ENCODE measurements at places on chromosomes 16 and 17. TPM values are rescaled to one million over a fixed set of nuclear protein-coding genes. Genes with fewer than 3 reads are reported as not detected.

Gene HID1
- 1.8 TPM for total RNA-seq

GRCh38 chr17:12599186-12599920 is 66.3 kb upstream of the MYOCD start:
- DNase-seq, result no peak

- no peak for DNase-seq
Measured at GRCh38 chr17:39746145-39746461, 8.4 kb downstream of the GRB7 start.

DNA sequence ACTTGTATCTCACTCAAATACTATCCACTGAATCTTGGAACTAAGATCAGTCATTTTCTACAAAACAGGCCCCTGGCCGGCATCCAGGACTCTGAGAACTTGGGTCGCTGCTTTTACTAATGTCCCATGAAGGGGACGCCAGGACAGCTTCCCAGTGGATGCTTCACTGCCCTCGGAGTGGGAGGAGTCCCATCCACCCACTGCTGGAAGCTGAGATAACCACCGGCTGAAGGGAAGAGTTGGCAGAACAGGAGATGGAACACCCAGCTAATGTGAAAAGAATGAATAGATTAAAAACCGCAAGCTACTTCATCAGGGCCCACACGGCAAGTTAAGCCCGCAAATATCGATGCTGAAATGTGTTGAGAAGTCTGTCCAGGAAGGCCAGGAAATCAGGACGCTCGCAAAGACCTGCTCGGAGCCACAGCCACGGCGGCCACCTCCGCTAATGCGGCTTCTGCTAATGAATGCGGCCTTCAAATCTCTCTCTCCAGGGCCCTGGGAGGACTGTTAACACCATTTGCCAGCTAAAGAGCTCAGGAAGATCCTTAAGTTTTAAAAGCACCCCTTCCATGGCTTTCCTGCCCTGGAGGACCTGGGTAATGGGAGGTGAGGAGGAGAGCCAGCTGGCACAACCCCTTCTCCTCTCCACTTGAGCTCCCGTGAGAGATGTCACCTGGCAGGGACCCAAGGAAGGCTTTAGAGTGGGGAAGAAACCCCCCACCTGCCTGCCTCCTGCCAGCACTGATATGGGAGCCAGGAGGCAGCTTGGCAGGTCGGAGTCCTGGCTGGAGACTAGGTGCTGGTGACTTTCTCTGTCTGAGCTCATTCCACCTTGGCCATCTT is 226.6 kb upstream of the RPL38 start:
- DNase-seq, result no peak

DNA sequence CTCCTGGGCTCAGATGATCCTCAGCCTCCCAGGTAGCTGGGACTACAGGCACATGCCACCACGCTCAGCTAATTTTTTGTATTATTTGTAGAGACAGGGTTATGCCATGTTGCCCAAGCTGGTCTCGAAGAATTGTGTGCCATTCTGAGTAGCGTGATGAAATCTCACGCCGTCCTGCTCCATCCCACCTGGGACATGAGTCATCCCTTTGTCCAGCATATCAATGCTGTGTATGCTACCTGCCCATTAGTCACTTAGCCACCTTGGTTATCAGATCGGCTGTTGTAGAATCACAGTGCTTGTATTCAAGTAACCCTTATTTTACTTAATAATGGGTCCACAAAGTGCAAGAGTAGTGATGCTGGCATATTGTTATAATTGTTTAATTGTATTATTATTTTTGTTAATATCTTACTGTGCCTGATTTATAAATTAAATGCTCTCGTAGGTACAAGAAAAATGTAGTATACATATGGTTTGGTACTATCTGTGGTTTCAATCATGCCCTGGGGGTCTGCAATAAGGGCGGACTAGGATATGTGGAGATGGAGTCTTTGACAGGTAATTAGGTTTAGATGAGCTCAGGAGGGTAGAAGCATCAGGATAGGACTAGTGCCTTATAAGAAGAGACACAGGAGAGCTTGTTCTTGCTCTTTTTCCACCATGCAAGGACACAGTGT is 26.6 kb upstream of the SLC13A2 start:
- DNase-seq, result no peak

All from HT1080 (cell line).